Astrocyte of the cerebellum (primary cell): ENCODE measurements at places on chromosomes 1 and 21.

DNA sequence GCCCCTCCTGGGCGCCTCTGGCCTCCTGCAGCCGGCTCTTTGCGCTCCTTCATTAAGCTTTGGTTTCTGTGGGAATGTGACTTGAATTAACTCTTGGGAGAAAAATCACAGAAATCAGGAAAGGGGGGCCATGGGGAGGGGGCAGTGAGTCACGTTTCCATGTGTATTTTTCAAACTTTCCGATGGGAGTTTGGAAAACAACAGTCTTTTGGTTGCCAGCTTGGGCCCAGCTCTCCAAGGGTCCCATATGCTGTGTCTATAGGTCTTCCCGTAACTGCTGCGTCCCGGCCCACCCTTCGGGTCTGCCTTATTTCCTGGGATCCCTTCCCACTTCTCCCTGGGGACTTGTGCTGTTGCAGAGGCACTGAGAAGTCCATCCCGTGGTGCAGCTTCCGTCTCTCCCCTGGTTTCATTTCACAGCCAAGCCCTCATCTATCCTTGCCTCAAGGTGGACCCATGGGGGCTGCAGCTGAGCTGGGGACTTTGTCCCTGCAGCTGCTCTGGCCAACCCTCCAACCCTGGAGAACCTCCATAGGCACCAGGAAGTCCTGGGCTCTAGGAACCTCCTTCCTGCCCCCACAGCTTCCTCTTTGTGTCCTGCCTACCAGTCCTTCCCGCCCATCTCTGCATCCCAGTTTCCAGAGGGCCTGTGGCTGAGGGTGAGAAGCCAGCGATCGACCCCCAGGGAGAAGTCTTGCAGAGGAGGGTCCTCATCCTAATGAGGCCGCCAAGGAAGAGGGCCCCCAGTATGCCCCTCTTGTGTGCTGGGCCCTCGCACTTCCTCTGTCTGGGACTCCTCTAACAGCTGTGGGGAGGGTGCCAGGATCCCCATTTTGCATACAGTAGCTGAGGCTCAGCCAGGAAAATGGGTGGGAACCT lies 11.6 kb upstream of the LMNA start:
- DNase-seq, result no peak

DNA sequence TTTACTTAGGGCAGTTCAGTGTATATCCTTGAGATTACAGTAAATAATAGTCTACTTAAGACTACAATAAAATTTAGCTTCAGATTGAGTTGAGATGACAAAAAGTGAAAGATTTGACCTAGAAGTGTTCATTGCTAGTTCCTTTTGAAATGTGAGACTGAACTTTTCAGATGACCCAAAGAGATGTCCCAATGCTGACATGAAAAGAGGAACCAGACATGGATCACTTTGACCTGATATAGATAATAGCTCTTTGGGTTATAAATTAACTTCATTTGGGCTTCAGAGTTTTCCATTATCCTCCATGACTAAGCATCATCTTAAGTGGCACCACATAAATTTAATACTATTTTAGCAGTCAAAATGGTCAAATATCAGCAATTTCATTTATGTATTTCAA lies 25.7 kb upstream of the OR10J5 start:
- DNase-seq, result no peak

DNA sequence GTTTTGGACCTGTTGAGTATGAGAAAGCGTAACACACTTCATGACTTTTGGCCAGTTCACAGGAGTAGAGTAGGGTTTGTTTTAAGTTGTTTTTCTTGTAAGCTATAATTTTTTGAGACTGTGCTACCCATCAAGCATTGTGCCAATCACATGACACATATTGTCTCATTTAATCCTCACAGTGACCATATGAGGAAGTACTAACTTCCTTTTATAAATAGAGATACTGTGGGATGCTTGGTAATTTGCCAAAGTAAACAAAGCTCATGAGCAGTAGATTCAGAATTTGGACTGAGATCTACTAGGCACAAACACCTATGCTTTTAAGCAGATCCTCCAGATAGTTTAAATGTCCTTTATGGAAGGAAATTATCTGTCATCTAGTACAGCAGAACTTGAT lies 178.3 kb downstream of the CACNA1E start:
- DNase-seq, result no peak

GRCh38 chr1:183905508-183906113 lies 100.7 kb downstream of the RGL1 start:
- no peak for DNase-seq

GRCh38 chr21:36321325-36322082 lies 1.5 kb downstream of the MORC3 start:
- no peak for DNase-seq

DNA sequence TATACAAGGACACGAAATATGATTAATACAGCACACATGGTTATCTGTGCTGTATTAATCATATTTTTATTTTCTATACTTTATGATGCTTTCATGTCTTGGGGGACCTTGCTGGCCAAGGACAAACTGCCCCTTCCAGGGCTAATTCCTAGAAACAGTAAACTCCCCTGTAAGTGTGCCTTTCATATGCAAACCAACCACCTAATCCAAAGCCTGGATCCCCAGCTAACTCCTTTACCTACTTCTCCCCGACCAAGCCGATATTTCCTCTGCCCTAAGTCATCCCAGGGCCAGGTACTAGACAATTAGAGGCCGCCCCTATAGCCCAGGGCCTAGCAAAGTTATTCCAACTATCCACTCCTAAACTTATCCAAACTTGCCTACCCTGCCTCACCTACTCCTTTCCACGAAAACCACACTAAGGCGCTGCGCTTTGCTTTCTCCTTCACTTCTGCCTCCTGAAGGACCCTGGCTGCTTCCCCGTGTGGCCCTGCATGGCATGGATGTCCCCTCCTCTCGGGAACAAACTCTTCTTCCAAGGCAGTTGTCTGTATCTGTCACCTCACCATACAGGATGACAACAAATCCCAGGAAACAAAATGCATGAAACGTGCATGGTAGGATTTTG lies 10.2 kb downstream of the SH3BP5L start:
- no peak for DNase-seq

DNA sequence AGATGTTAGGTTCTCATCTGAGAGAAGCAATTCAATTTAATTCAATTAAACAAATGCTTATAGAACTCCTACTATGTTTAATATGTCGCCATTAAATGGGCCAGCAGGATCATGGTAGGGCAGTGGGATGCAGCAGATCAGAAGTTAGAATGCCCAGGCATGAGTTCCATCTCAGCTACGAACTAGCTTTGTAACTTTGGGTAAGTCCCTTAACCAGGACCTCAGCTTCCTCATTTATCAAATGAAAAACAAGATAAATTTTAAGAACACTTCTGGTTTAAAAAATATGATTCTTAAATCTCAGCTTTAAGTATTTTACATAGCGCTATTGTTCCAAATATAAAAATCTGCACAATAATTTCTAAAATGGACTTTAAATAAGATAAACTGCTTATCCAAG lies 67.5 kb upstream of the GFI1 start:
- no peak for DNase-seq

- no peak for DNase-seq
Measured at GRCh38 chr1:196142111-196142640, 466.1 kb downstream of the KCNT2 start.

DNA sequence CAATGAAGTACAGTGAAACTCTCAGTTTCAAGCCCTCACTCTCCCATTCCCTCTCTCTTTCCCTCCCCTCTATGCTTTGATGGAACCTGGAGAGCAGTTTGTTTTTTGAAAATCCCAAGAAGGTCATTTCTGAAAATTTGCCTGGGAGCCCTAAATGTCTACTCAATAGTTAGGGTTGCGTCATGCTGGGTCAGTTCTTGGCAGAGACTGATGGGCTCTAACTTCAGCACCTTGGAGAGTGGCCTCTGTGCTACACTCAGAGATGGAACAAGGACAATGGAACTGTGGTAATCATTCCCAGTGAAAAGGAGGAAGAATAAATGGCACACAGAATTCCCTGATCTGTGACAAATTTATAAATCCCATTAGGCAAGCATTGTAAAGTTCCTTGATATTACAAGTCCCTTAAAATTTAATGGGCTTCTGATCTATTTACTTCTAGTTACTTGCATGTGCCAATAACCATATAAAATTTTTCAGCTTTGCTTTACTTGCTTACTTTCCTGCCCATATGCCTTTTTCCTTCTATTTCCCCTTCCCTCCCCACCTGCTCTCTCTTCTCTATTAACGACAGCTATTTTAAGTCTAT lies 182.9 kb upstream of the KCND3 start:
- DNase-seq, result peak; percentile 2

- no peak for DNase-seq
Measured at GRCh38 chr21:33020558-33021100, 5.1 kb upstream of the OLIG2 start.

DNA sequence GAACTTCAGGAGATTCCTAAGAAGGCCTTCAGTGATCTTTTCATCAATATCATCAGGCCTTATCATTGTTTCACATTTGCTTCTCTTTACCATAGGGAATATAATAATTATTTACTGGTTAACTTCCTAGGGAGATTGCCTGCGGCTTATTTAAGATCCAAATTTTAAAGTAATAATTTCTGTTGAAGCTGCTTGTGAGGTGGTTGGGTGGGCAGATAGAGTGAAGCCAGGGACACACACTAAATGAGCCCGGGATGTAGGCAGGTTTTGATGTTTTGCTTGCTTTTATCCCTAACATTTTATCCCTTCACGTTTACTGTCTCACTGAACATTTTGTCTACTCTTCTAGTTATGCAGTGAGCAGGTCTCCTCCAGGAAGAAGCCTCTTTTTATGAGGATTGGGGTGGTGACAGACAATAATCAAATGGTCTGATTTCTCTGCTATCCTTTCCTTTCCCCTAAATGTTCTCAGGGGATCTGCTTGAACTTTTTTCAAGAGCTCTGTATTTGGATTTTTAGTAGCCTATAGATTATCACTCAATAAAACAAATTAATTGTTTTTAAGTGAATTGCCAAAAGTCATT lies 164.7 kb downstream of the RUNX1 start:
- no peak for DNase-seq

GRCh38 chr21:14547834-14548513 lies 1.9 kb upstream of the SAMSN1 start:
- no peak for DNase-seq

GRCh38 chr1:224859651-224860050 lies 69.8 kb upstream of the DNAH14 start:
- DNase-seq, result no peak

- DNase-seq, result peak; percentile 16
Measured at GRCh38 chr1:216566641-216567205, 143.5 kb upstream of the USH2A start.

DNA sequence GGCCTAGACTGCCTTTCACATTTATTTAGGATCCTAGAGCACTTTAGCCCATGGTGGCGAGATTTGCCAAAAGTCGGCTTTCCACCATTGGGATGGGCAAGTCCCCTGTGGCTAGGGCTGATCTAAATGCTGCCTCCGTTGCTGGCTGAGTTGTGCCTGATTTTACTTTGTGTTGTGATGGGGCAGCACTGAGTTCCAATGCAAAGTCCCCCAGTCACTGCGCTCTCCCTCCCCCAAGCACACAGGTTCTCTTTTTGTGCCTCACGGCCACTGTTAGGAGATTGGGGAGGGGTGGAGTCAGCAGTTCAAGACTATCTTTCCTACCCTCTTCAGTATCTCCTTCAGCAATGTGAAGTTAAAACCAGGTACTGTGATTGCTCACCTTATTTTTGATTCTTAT lies 66.7 kb upstream of the COX20 start:
- DNase-seq, result no peak

DNA sequence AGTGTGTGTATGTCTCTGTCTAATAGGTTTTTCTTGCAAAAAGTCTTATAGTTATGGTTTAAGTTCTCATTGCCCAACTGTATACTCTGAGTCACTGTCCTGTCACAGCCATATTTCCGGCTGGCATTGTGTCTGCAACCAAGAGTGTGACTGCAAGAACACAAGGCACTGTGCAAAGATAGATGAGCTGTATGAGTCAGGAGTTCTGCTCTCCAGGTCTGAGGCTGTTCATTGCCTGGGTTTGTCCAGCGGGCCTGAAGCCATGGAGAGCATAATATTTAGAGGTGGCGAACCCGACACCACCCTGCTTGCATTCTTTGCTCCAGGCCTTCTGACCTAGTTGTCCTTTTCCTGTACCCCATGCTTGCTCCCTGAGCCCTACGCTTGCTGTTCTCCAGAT lies 50.9 kb upstream of the CNIH3 start:
- peak; percentile 45 for DNase-seq

DNA sequence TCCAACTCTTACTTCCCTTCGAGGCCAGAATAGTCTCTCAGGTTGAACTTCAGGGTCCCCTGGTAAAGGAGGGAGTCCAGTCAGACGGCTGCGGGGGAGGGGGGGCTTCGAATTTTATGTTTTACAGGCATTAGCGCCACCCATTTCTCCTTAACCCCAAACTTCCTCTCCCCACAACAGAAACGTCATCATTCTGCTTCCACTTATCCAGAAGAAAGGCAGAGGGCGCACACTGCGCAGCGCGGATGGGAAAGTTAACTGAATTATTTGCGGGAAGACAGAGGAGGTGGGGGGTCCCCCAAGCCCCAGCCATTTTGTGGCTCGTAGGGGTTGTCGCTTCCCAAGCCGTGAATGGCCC lies 529 bp upstream of the PRMT2 start:
- peak; percentile 80 for DNase-seq

GRCh38 chr1:2546515-2547209 lies 9.5 kb upstream of the TNFRSF14 start:
- no peak for DNase-seq

- DNase-seq, result peak; percentile 18
Measured at GRCh38 chr1:30727824-30728223, 4.4 kb upstream of the MATN1 start.
